ENCODE measurements at places on chromosomes 6 and 20.

GRCh38 chr6:125188037-125188436 lies 34.5 kb downstream of the TPD52L1 start:
- DNase-seq = no peak

GRCh38 chr20:46063652-46064054 lies 26.1 kb downstream of the NCOA5 start:
- DNase-seq = no peak

DNA sequence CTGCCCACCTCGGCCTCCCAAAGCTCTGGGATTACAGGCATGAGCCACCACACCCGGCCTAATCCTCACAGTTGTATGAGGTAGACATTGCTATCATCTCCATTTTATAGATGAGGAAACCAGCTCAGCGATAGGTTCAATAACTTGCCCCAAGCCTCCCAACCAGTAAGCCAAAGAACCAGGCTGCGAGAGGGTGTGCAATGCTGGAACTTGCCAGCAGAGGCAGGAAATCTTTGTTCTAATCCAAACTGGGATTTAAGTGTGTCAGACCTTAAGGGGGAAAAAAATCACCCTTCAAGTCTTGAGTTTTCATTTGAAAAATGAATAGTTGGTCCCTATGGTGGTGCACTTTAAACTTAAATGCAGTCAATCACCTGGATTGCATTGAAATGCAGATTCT lies 20.1 kb upstream of the RNGTT start:
- peak; percentile 28 for DNase-seq

- no peak for DNase-seq
Measured at GRCh38 chr6:168711666-168712300, 270.8 kb downstream of the SMOC2 start.

All from bone marrow (tissue), 2 donors.